Activated CD8-positive, alpha-beta memory T cell treated with anti-CD3 and anti-CD28 coated beads for 1 hour (primary cell): ENCODE measurements at places on chromosomes 4 and X.

DNA sequence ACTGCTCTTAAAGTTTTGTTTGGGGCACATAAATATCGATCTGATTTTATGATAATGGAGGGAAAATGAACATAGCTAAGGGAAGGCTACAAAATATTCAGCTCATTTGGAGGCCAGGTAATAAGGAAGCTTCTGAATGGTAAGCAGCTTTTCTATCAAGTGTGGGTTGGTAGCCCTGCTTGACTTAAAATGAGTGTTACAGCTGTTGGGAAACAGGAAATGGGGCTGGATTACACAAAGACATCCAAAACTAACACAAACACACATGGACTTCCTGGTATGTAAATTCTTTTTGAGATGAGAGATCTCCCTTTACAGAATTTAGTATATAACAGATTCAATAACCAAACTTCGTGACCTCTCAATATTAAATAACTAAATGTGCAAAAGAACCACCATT is 58.0 kb downstream of the FGF16 start:
- DNase-seq, result no peak

DNA sequence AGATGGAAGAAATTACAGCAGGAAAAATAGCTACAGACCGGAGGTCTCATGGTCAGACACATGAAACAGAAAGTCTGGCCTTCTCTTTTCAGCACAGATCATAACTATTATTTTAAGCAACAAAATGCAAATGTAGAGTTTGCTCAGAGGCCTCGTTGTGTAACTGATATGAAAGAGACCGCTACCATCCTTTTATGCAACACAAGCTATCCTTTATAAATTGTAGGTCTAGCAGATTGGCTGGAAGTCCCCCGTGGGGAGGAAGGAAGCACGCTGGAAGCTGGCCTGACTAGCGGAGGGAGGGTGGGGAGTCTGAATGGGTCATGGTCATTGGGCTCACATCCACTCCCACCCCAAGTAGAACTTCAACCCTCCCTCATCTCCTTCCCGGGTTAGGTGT is 27.7 kb downstream of the DMP1 start:
- DNase-seq, result no peak

DNA sequence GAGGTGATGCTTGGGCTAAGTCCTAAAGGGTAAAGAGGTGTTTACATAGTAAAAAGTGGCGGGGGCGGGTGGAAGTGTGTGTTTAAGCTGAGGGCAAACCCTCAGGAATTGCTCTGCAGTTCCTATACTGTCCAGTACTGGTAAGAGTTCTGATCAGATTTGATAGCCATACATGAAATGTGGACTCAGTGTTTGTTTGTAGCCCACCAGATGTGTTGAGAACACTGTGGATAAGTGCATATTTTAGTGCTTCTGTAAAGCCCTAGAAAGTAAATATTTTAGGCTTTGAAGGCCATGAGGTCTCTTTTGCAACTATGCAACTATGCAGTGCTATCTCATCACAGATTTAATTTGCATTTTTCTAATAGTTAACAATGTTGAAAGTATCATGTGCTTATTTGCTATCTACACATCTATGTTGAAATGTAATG is 80.7 kb upstream of the EOLA2 start:
- no peak for DNase-seq

DNA sequence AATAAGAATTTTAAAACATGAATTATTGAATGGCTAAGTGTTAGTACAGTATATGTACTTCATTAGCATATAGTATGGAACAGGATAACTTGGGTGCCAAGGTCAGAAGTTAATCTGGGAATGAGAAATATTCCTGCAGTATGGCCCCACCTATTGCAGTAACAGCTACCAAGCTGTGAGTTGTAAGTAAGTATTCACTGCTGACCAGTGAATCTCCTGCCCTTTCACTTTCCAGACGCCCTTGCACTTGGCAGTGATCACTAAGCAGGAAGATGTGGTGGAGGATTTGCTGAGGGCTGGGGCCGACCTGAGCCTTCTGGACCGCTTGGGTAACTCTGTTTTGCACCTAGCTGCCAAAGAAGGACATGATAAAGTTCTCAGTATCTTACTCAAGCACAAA is 105.1 kb downstream of the NFKB1 start:
- no peak for DNase-seq

DNA sequence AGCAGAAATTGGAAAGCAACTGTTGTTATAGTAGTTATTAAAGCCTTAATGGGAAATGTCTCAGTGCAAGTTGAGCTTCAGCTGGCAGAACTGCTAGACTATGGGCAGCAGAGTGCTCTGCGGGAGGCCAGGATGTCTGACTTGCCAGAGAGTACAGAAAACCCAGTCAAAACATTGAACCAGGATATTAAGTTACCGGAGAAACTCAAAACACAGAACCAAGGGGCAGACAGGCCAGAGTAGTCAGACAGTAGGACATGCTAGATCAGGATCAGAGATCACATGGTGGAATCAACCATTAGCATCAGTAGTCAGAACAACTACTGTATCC is 72.9 kb upstream of the TNIP3 start:
- DNase-seq, result no peak

DNA sequence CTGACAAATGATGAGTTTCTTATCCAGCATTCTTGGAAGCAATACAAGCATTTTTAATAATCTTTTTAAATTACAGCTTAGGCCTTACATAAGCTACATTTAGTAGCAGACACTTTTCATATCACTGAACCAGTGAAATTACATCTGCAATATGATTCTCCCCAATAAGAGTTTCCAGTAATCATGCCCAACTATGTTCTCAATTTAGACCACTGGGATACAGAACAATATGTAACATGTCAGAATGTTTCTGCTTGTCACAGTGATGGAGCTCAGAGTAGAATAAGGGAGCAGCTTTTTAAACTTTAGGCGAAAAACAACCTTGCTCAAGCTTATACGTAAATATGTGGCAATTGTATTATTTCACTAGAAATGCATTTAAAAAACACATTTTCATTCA is 1132.2 kb downstream of the FAT4 start:
- DNase-seq, result no peak

- DNase-seq, result no peak
Observed at GRCh38 chr4:6909970-6910339, 329 bp downstream of the TBC1D14 start.

DNA sequence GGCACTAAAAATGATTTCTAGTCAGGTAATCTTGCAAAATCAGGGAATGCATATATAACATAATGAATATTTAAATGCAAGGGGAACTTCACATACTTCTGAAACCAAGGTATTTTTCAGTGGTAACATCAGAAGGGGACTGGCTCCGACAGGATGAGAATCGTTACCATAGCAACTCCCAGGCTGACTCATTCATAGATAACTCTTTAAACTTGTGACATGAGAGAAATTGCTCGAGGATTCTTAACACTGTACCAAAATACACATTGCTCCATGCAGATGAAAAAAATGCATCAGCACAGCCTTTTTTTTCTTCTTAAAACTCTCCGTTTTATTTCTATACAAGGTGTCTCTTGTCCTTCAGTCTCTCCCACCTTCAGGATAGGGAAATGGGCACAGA is 114.3 kb downstream of the GABRB1 start:
- DNase-seq, result no peak
